ENCODE measurements at places on chromosomes 13 and 19.

DNA sequence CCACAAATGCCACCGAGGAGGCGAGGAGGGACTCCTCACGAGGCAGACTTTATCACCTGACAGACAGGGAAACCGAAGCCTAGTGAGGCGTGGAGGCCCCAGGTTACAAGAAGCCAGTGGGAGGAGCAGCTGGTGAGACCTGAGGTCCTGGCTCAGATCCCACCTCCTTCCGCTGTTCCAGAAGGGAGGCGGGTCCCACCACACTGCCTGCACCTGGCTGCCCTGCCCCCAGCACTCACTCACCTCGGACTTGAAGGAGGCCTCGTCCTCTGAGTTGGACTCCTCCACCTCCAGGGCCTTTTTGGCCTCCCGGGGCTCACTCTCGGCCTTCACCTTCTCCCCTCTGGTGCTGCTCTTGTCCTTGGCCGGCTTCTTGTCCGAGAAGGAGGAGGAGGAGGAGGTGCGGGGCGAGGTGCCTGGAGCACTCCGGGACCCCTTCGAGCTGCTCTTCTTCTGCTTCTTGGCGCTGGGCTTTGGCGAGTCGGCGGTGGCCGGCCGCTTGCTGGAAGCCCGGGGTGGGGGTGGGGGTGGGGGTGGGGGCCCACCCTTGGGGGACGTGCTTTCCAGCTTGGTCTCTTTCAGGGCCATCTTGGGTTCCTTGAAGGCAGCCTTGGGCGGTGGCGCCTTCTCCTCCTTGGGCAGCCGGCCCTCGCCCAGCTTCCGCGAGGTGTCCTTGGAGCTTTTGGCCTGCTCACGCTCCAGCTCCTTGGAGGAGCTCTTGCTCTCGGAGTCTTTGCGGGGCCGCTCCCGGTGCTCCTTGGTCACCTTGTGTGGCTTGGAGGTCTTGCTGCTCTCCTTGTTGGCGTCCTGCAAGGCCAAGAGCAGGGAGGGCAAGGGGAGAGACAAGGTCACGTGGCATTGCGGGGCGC, 57.7 kb downstream of the MLLT1 start:
- no peak for DNase-seq

- DNase-seq = no peak
These were observed 8.8 kb upstream of the CPB2 start for GRCh38 chr13:46113596-46113995.

DNA sequence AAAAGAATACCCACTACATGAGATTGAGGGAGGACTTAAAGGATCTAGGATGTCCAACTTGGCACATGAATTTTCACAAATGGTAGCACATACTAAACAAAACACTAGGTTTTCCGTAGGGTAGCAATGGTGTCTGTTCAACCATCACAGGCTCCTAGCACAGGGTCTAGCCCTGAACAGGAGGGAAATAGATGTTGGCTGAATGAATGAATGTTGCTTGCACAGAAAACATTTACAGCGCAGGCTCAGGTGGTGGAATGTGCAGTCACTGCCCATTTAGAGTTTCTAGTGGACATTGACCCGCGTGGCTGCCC, 1.9 kb upstream of the MYCBP2 start:
- no peak for DNase-seq

GRCh38 chr19:10740798-10741197, 22.9 kb downstream of the DNM2 start:
- DNase-seq = no peak

DNA sequence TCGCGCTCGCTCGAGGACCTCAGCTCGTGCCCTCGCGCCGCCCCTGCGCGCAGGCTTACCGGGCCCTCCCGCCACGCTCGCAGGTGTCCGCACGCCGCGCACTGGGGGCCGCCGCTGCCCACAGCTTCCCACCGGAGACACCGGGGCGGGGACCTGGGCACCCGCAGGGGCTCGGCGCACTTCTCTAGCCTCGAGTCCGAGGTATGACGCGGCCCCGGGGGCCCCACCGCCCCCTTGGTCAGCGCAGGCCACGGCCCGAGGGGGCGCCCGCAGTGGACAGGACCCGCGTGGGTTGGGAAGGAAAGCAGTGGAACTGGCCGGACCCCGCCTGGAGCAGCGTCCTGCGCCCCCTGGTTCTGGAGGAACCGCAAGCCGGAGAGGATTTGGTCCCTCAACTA, 2.1 kb upstream of the GRWD1 start:
- no peak for DNase-seq

DNA sequence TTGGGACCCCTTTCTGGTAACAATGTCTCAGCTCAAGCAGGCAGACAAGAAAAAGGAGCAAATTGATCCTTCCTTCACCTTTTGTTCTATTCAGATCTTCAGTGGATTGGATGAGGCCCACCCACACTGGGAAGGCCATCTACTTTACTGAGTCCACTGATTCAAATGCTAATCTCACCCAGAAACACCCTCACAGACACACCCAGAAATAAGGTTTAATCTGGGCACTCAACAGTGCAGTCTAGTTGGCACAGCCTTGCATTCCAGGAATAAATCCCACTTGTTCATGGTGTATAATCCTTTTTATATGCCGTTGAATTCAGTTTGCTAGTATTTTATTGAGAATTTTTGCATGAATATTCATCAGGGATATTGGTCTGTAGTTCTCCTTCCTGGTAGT, 148.4 kb downstream of the COG6 start:
- DNase-seq = no peak

DNA sequence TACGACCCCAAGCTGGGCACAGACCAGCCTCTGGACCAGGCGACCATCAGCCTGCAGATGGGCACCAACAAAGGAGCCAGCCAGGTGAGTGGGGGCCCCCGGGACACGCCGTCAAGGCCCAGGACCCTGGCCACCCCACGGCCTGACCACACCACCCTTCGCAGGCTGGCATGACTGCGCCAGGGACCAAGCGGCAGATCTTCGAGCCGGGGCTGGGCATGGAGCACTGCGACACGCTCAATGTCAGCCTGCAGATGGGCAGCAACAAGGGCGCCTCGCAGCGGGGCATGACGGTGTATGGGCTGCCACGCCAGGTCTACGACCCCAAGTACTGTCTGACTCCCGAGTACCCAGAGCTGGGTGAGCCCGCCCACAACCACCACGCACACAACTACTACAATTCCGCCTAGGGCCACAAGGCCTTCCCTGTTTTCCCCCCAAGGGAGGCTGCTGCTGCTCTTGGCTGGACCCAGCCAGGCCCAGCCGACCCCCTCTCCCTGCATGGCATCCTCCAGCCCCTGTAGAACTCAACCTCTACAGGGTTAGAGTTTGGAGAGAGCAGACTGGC, 9.6 kb downstream of the ELOF1 start:
- no peak for DNase-seq

- no peak for DNase-seq
These were observed 11.2 kb downstream of the TLE6 start for GRCh38 chr19:2988568-2988967.

Data from AG04450 (cell line).